Muscle of arm (tissue), 14 donors: ENCODE measurements at places on chromosomes 6 and 20.
A peak's percentile ranks its signal among the peaks of the same experiment; 100 is the strongest.

GRCh38 chr6:14499841-14500240 is 382.3 kb downstream of the CD83 start:
- DNase-seq = peak; percentile 27

DNA sequence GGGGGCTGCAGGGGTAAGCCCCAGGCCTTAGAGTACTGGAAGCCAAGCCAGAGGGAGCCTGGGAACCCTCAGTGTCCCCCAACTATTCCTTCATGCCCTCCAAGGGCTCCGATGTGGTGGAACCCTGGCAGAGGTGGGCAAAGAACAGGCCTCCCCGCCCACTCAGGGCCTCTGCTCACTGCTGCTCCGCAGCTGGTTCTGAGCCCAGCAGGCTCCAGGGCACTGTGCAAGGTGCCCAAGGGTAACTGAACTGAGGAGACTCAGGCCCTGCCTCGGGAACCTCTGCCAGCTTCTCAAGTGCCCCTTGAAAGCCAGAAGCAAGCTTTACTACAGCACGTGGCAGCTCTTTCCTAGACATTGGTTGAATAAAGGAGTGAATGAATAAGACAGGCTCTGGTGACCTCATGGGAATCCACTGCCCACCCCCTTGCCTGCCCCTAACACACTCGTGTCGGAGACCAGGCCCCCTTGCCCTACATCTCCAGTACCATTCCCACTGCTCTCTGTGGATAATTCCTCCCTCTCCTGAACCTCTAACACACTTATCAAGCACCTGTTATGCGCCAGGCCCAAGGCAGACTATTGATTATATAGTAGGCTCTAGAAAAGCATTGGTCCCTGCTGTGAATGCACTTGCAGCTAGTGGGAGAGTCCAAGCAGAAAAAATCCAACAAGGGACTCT is 55.0 kb downstream of the TOX2 start:
- DNase-seq = no peak

- DNase-seq = no peak
These were observed 6.8 kb upstream of the CST8 start for GRCh38 chr20:23484081-23484480.

GRCh38 chr6:5567352-5567751 is 306.0 kb downstream of the FARS2 start:
- DNase-seq = no peak

GRCh38 chr6:17107863-17108262 is 6.0 kb downstream of the STMND1 start:
- DNase-seq = no peak

DNA sequence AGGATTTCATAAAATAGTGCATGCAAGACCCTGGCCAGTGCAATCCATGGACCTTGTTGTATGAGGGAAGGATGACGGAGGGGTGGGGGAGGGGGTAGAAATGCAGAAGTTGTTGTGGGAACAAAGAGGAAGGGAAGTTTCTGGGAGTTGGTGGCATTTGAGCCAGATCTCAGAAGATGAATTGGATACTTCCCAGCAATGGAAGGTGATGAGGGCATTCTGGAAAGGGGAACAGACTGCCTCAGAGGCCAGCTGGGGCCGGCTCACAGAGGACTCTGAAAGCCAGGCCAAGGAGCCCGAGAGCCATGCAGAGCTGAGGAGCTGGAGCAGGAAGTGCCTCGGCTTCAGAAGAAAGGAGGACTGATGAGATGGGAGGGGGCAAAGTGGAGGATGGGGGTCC is 2.7 kb downstream of the TMEM74B start:
- no peak for DNase-seq

- DNase-seq = peak; percentile 44
These were observed 125.1 kb downstream of the TCP11 start for GRCh38 chr6:35015996-35016395.

- no peak for DNase-seq
These were observed 312.8 kb upstream of the SPTLC3 start for GRCh38 chr20:12695937-12696336.
